Thymus (tissue), 14 donors: ENCODE measurements at places on chromosomes 6 and 20. TPM values are rescaled to one million over a fixed set of nuclear protein-coding genes. Genes with fewer than 3 reads are reported as not detected.

- no peak for DNase-seq
These were observed 24.6 kb upstream of the GTSF1L start for GRCh38 chr20:43751167-43752050.

GRCh38 chr6:128007658-128008057 lies 106.8 kb upstream of the THEMIS start:
- DNase-seq, result no peak

DNA sequence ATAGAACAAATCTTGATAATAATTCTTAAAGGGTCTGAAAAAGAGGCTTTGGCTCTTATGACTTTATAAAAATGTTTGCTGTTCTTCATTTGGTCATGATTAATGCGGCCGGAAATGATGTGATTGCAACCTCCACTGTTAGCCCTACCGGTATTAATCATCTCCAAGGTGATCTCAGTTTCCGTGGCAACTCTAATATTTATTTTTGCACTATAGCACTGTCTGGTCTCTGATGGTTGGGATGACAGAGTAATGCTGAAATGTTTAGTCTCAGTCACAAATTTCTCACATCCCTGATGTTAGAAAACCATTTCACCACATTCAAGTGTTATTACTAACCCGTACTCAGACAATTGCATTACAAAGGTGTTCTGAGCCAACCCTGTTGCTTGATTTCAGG lies 87.4 kb downstream of the TMEM200A start:
- DNase-seq, result no peak

Gene HSPA12B
- 1.5 TPM for total RNA-seq

DNA sequence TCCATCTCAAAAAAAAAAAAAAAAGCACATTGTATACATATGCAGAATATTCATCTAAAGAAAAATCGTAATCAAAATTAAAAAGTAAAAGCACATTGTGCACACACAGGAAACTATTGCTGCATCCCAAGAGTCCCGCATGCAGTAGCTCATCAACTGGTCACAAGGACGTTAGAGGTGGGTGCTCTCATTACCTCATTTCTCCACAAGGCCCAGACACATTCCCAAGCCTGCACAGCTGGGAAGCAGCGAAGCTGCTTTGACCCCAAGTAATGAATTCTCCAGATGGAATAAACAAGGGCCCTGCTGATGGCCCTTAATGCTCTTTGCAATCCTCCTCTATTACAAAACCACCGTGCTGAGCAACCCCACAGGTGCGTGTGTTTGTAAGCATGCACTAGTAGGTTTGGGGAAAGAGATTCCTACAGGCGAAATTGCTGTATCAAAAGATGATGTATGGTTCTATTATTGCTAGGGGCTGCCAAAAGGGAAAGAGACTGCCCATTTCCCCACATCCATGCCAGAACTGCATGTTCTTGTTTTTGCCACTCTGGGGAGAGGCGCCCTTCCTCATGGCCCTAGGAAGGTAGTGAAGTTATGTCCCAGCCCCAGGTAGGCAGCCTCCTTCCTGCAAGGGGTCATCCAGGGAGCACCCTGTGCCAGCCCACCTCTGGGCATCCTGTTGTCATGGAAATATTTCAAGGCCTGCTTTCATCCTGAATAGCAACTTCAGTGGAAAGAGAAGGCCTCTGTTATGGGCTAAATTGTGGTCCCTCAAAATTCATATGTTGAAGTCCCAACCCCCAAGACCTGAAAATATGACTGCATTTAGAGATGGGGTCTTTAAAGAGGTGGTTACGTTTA lies 34.6 kb upstream of the PTGIS start:
- DNase-seq, result no peak

DNA sequence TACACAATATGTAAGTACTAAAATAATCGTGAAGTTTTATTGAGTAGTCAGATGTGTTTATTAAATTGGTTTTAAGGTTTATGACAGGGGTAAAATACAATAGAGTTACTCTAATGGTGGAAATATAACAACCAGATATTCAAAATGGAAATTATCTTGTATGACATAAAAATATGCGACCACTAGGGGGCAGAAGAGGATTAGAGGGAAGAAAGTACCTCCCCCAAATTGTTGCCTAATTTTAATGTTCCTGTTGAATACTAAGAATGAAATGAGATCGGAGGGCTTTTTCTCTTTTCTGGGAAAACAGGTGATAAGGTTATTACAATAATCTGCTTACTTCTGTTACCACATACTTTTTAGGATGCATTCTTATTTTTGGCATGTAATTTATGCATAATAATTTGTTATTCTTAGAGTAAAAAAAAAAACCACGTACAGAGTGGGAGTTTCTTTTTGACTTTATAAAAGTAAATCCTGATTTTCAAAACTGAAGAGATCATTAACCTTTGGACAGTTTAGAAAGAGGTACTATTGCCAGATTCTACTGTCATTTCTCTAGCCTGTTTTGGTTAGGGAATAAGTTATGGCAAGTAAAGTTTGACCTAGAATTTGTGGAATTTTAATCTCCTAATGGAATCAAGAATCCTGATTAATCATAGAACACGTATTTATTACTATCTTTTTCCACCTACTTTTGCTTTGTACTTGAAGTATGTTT lies 159.2 kb downstream of the CD109 start:
- DNase-seq, result peak; percentile 67

GRCh38 chr20:63323357-63323981 lies 30.5 kb downstream of the COL20A1 start:
- DNase-seq, result no peak

- DNase-seq, result no peak
These were observed 47.6 kb upstream of the RBM24 start for GRCh38 chr6:17233531-17233930.

DNA sequence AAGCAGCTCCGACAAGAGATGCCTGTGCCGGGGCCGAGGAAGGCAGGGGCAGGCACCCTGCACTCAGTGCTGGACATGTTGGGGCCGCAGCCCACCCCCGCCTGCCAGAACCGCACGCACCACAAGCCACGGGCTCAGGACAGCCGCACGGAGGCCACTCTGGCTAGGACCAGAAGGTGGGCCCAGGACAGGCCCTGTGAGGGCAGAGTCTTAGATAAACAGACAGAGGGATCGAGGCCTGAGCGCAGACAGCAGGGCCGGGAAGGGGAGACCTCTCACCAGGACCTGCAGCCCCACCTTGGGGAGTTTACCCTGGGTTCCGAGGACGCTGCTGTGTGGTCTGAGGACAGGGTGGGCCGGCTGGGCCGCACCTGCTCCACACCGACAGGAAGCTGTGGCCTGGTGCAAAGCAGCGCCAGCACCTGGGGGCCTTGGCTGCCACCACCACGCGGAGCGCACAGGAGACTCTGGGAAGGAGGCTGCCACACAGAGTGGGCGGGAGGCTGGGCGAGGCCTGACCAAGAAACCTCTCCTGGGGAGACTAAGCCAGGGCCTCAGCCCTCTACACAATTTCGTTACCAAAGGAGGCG lies 32.0 kb downstream of the KCNQ2 start:
- DNase-seq, result no peak

- DNase-seq, result no peak
These were observed 1.2 kb downstream of the FUT9 start for GRCh38 chr6:96017070-96017359.

Gene HLA-DMB
- 110 TPM for total RNA-seq

Gene CGA
- 1.5 TPM for total RNA-seq

- no peak for DNase-seq
These were observed 26.1 kb upstream of the ADTRP start for GRCh38 chr6:11804701-11805100.

Gene ISM1
- 0.66 TPM for total RNA-seq

GRCh38 chr6:22444330-22444729 lies 125.0 kb upstream of the HDGFL1 start:
- DNase-seq, result no peak

Gene DEFB132
- total RNA-seq, result not detected

DNA sequence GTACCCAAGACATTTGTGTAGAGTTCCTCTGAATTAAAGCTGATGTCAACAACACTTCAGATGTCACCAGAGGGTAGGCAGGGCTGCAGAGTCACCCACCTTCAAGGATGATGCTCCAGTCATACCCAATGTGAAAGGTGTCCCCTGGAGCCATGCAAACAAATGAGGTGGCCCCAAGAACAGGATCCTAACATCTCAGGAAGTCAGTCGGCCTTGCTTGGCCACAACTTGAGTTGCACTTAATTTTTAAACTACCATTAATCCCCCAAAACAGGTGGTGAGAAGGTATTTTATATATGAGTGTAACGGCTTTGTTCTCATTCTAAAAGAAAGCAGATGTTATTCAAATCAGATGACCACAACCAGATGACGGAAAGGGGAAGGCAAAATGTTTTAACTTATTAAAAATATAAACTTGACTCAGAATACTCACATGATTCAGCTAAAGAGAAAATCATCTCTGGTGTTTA lies 21.1 kb upstream of the SERPINB1 start:
- no peak for DNase-seq

DNA sequence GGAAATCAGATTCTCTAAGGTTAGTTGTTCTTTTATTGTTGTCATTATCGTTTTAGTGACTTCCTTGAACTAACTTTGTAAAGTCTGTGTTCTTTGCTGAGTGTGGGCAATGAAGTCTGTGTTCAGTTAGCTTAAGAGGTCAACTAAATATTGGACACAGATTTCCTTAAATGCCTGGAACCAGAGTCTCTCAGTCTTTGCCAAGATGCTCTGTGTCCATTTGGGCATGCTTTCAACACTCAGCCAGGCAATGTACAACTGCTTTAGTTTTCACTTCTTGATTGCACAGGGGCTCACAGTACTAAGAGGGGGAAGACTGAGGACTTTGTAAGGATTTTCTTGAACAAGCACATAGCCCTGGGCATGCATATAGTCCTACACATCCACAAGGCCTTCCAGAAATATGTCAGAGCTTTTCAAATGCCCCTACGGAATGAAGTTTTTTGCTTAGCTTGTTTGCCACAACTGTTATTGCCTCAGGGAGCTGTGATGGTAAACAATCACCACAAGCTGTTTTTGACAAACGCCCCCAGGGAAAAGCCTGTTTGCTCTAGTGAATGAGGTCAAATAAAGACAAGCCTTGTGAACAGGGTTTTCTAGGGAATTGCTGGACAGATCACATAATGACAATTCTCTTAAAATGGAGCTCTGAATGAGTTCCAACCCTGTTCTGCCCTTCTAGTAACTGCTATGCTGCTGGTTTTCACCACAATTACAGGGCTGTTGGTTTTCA lies 82.5 kb downstream of the B3GAT2 start:
- no peak for DNase-seq
